ENCODE measurements at places on chromosomes 7 and 10. TPM values are rescaled to one million over a fixed set of nuclear protein-coding genes. Genes with fewer than 3 reads are reported as not detected.

DNA sequence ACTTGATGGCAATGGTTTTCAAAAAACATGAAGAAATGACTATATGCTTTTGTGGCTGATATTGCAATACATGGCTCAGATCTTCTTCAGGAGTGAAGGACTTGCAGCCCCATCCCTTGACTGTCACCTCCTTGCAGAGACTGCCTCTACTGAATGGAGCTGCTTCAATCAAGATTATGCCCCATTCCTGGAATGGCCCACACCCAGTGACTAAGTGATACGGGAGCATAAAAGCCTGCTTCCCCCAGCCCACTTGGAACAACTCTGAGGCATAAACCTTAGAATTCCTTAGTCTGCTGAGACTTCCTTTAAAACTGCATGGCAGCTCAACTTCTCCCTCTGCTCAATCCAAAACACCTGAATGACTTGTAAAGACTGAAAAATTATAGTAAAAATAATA lies 957.1 kb downstream of the SORCS3 start:
- H3K36me3 ChIP-seq: no peaks in the 10 kb centered on the region
- H3K27ac ChIP-seq: no peak overlapping the region
- H3K4me1 ChIP-seq: no peaks in the 10 kb centered on the region
- H3K4me3 ChIP-seq: no peak overlapping the region
- no peaks in the 10 kb centered on the region for H3K27me3 ChIP-seq
- DNase-seq: no peak

Gene CHST3
- 30.5 TPM for total RNA-seq

Gene RSU1
- total RNA-seq: 114 TPM

Gene SCRN1
- 48.1 TPM for total RNA-seq

- no peak overlapping the region for H3K27ac ChIP-seq
- H3K4me1 ChIP-seq: no peaks in the 10 kb centered on the region
- H3K27me3 ChIP-seq: no peaks in the 10 kb centered on the region
- no peak for DNase-seq
These were observed 123.7 kb downstream of the MPP7 start for GRCh38 chr10:28179006-28179742.

Gene GUSB
- total RNA-seq: 47.3 TPM

Measured in aorta (tissue), 5 donors.